ENCODE measurements at places on chromosomes 3 and 15.

DNA sequence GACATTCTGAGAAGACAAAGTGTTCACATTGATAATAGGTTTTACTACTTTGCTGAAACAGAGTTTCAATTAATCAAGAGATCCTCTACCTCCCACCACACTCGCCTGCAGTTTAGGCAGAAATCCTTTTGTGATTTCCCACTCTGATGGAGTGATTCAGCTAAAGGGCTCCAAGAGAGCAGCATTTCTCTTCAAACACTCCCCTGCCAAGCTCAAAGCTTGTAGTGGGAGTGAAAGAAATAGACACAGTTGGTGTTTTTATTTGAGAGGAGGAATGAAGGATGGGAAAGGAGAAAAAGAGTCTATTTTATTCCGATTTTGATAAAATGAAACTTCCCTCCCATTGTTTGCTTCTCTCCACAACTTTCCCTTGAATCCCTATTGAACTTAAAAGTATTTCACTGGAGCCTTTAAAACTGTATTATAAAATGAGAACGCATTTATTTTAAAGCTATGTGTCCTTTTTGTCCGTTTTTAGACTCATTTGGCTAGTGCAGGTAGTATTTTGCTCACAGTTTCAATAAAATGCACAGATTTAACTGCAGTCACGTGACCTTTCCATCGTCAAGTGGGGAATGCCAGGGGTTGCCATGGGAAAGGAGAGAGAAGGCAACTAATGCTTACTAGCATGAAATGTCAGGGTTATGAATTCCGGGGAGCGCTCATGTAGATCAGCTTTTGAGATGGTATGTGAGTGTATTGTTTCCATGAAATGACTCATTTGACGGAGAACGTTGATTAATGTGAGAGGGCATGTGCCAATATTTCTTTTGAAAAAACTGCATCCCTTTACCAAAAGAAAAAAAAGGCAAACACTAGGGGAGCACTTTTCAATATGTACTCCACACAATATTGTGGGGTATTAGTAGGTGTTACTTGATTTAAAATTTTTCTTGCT is 7.7 kb upstream of the OSBPL11 start:
- no peak for DNase-seq

DNA sequence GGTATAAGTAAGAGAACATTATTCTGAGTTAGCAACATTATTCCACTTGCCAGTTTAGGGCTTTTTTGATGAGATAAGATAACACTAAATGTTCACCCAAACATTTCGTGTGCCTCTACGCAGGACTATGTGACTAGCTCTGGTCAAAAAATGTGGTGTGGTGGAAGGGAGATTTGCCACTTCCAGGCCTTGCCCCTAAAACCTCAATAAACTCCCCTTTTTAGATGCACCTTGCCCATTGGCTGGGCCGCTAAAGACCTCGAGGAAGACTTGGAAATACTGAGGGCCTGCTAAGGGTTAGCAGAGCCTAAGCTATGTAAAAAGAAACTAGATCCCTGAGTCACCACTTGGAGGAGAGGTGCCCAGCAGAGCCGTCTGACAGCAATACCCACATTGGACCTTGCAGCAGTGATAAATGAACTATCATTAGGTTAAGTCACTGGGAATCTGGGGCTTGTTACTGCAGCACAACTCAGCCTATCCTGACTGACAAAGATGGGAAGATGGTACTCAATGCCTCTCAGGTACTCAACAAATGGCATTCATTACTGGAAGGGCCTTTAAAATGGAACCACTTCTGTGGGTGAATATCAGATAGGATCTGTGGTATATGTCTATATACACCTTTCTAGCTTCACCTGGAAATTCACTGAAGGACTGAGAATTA is 331.5 kb upstream of the TLE3 start:
- no peak for DNase-seq

DNA sequence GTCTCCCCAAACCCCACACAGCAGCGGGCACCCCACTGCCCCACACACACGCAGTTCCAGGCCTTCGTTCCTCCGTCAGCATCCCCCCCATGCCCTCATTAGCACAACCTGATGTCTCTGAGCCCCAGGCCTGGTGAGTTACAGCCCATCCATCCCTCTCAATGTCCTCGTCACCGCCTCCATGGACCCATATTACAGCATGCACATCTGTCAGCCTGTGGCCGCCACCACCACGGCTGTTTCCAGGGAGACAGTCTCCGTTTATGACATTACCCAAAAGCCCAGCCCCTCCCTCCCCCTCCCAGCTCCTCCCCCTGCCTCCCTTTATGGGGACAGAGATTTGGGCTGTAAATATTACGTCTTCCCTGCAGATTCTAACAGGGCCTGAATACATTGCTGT is 143.1 kb upstream of the LINGO1 start:
- no peak for DNase-seq

GRCh38 chr3:160869825-160870224 is 113.8 kb downstream of the PPM1L start:
- DNase-seq: no peak

GRCh38 chr3:90091549-90091948 is 984.1 kb downstream of the EPHA3 start:
- peak; percentile 21 for DNase-seq

DNA sequence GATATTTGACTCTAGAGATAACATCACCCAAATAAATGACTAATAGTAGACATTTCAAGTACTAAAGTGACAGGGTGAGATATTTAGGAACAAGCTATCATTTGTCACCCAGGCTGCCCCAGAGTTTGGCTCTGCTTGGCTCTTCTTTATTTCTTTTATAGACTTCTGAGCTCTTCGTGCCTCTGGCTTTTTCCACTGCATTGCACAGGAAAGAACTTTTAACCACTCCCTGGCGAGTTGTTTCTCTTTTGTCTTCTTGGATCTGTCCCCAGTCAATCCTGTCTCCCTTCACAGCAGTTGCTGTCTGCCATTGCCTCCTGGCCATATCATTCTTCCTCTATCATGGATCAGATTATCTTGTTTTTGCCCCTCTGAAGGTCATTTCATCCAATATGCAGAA is 339.2 kb upstream of the DCBLD2 start:
- no peak for DNase-seq

DNA sequence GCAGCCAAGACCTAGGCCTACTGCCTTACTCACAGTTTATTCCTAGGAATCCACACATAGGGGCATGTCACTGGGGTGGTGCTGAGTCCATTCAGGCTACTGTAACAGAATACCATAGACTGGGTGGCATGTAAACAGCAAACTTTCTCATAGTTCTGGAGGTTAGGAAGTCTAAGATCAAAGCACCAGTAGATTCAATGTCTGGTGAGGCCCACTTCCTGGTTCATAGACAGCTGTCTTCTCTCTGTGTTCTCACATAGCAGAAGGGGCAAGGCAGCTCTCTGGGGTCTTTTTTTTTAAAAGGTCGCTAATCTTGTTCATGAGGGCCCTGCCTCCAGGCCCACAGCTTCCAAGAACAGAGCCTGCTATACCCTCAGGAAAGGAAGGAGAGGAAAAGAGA is 113.9 kb upstream of the MANF start:
- no peak for DNase-seq

DNA sequence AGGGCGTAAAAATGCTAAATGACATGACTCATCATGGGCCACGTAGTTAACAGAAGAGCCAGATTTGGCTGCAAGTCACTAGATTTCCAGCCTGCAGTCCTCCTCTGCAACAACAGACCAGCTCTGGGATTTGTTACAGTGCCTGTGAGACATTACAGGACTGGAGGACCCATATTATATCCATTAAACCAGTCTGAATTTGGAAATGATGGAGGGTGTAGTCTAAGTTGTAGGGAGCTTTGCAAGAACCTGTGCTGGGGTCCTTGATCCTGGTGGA is 10.8 kb downstream of the ZNF774 start:
- no peak for DNase-seq

DNA sequence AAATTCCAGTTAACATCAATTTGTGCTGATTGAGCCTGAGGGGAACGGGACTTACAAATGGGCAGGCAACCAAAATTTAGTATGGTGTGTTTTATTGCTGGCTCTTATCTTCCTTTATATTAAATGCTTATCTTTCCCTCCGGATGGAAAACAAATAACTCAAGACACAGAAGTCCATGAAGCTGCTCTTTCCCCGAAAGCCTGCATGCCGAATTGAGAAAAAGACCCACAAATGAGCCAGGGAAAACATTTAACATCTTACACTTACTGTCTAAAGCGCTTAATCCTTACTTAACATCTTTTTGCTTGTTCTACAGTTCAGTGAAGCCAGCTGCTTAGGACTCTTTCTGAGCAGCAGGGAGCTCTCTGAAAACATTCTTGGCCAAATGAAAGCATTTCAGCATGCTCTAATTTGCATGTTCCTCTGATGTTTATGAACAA is 49.5 kb downstream of the HEG1 start:
- no peak for DNase-seq

DNA sequence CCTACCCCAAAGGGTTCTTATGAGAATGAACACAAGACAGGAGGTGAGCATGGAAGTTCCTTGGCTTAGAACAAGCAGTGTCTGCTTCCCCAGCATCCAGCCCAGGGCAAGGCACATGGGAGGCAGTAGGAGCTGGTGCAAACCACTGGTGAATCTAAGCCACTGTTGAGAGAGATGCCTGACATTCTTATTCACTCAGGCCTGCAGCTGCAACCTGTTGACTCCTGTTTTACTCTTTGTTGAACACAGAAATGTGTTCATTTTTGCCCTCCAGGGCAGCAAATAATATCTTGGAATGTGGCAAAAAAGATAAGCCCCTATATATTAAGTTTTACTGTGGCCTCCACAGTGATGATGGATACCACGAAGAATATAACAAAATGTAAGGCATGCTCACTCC is 8.9 kb upstream of the PAK6 start:
- no peak for DNase-seq

DNA sequence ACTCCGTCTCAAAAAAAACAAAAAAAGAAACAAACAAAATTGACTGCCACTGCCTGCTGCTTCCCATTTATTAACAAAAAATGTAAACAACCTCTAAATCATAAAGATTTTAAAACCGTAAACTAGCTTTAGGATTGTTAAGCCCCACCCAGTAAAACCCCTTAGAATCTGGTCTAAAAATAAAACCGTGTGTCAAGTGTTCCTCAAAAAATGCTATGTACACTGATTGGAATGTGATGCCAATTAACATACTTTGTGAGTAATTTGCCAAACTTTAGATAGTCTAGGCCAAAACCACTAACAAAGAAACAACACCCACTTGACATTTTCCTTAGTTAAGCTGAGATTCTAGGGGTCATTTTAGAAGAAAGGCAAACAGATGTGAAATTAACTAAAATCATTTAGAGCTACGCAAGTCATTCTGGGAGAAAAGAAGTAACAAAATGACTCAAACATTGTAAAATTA is 5.3 kb downstream of the RAF1 start:
- DNase-seq: no peak

DNA sequence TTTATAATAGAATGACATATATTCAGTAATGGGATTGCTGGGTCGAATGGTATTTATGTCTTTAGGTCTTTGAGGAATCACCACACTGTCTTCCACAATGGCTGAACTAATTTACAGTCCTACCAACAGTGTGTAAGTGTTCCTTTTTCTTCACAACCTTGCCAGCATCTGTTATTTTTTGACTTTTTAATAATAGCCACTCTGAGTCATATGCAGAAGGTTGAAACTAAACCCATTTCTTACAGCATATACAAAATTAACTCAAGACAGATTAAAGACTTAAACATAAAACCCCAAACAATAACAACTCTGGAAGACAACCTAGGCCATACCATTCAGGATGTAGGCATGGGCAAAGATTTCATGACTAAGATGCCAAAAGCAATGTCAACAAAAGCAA is 671.4 kb downstream of the AGBL1 start:
- no peak for DNase-seq

GRCh38 chr3:165854696-165855095 is 17.5 kb upstream of the BCHE start:
- no peak for DNase-seq

GRCh38 chr3:113174304-113174703 is 37.1 kb upstream of the BOC start:
- no peak for DNase-seq

Measured in NCI-H1694 (cell line).